ENCODE measurements at places on chromosomes 12 and 14.

- DNase-seq: no peak
These were observed 319.5 kb downstream of the TMEM117 start for GRCh38 chr12:44155358-44155757.

- no peak for DNase-seq
These were observed 477.1 kb downstream of the FSCB start for GRCh38 chr14:44029933-44030332.

GRCh38 chr12:88870000-88870737, 289.9 kb upstream of the KITLG start:
- no peak for DNase-seq

- no peak for DNase-seq
These were observed 128.6 kb downstream of the CRADD start for GRCh38 chr12:93805736-93806141.

- DNase-seq: peak; percentile 65
These were observed 18.9 kb upstream of the SMUG1 start for GRCh38 chr12:54207539-54208294.

Data from pancreas (tissue), 10 donors.